ENCODE measurements at places on chromosomes 3 and 15.

- DNase-seq, result no peak
These were observed 350.6 kb downstream of the PLCL2 start for GRCh38 chr3:17235310-17235709.

- DNase-seq, result no peak
These were observed 34.4 kb upstream of the SLC6A1 start for GRCh38 chr3:10957976-10958749.

GRCh38 chr3:22349215-22349851, 598.3 kb upstream of the ZNF385D start:
- DNase-seq, result no peak

GRCh38 chr3:73753985-73754384, 129.2 kb upstream of the PDZRN3 start:
- DNase-seq, result no peak

- no peak for DNase-seq
These were observed 1520.6 kb upstream of the CADM2 start for GRCh38 chr3:83438188-83438587.

DNA sequence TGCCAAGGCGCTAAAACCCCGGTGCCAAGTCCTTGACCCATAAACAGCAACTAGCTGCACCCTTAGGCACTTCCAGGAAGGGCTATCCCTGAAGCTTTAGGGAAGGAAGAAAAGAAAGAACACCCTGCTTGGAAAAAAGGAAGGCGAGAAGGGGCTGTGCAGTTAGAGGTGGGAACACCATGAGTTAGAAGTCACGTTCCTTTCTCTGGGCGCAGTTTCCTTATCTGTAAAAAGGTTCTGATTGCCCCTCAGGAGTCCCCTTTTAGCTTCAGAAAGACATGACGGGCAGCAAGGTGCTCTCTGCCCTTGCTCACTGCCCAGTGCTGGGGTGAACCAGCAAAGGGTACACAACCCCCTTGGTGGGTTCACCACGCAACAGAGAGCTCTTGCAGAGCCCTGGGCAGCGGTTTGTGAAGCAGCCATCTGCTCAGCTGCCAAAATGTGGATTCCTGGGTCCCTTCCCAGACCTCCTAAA, 798 bp downstream of the GCHFR start:
- no peak for DNase-seq

- DNase-seq, result no peak
These were observed 37.1 kb upstream of the SLC4A7 start for GRCh38 chr3:27521179-27521871.
